Midbrain (tissue), 1 donor: ENCODE measurements at places on chromosomes 7 and 10.

- DNase-seq: no peak
Observed at GRCh38 chr10:109403551-109403950, 519.8 kb downstream of the XPNPEP1 start.

- DNase-seq: no peak
Observed at GRCh38 chr7:14687777-14688176, 214.8 kb downstream of the DGKB start.

DNA sequence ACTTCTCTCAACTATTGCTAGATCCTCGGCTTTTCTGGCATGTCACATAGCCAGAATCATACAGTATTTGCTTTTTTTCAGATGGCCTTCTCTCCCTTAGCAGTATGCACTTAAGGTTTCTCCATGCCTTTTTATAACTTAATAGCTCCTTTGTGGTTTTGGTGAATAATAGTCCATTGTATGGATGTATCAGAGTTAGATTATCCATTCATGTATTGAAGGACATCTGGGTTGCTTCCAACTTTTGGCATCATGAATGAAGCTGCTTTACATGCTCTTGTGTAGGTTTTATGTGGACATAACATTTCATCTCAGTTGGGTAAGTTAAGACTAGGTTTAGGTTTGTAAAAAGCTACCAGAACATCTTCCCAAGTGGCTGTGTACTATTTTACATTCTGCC, 4.6 kb downstream of the ATP5F1C start:
- DNase-seq: no peak

GRCh38 chr10:91162050-91162494, 58.4 kb upstream of the PCGF5 start:
- DNase-seq: no peak

DNA sequence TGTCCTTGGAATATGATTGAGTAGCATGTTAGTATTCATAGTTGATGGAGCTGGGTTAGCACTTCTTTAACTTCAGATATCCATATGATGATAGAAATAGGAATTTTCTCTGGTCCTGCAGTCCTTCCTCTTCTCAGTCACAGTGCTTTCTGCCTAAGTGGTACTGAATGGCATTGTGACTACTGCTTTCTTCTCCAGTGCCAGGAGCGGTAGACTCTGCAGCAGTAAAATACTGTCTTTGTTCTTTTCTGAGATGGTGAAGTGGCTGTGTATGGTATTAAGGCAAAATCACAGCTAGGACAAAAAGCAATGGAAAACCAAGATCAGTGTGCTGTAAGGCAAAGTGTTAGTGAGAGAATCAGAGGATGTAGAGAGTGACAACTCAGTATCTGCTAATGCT, 46.6 kb downstream of the C1GALT1 start:
- DNase-seq: peak; percentile 84

DNA sequence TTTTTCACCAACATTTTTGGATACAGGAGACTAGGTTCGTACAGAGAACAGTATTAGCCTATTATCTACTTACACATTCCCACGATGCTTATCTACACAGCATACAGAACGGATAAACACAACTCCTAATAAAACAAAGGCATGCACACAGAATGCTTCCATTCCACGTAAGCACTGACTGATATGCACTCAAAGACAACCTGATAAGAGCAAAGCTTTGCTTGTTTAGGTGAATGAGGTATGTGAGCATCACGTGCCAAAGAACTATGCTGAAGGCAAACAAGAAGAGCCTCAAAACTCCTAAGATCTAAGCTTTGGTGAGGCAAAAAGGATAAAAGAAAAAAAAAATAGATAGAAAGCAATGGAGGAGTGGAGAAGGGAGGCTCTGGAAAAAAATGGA, 413.5 kb upstream of the LRRN3 start:
- DNase-seq: no peak

DNA sequence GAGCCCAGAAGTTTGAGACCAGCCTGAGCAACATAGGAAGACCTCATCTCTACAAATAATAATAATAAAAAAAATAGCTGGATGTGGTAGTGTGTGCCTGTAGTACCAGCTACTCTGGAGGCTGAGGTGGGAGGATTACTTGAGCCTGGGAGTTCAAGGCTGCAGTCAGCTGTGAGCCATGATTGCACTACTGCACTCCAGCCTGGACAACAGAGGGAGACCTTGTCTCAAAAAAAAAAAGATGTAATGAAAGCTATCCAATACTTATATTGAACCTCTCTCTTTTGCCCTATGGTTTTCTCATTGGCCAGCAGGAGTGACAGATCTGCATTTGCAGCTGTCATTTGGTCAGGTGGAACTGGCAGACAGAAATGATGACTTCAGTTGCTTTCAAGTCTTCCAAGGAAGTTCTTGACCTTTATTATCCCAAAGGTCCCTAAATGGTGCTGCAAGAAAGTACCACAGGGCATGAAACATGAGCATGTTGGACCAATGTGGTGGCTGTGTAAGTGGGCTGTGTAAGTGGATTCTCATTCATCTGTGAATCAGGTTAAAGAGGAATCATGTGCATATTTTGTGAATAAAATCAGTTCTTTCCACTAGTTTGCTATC, 99.4 kb downstream of the CALD1 start:
- DNase-seq: no peak

- no peak for DNase-seq
Observed at GRCh38 chr7:94276795-94277194, 117.9 kb upstream of the COL1A2 start.

DNA sequence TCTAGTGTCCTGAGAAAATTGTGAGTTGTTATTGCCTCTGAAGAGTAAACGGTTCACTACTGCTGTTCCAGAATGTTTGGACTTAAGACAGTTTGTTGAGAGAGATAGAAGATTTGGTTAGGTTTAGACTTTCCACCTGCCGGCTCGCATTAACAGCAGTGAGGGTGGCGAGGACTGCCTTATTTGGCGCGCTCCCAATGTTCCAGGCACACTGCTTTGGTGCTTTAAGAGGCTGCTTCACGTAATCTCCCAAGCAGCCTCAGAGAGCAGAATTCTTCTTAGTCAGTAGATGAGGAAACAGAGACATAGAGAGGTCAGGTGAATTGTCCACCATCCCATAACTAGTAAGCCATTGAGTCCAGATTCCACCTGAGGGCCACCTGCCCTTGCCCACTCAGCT, 41.1 kb downstream of the GLRX3 start:
- DNase-seq: peak; percentile 10

GRCh38 chr7:2639181-2639681, 7.4 kb downstream of the TTYH3 start:
- peak; percentile 42 for DNase-seq

DNA sequence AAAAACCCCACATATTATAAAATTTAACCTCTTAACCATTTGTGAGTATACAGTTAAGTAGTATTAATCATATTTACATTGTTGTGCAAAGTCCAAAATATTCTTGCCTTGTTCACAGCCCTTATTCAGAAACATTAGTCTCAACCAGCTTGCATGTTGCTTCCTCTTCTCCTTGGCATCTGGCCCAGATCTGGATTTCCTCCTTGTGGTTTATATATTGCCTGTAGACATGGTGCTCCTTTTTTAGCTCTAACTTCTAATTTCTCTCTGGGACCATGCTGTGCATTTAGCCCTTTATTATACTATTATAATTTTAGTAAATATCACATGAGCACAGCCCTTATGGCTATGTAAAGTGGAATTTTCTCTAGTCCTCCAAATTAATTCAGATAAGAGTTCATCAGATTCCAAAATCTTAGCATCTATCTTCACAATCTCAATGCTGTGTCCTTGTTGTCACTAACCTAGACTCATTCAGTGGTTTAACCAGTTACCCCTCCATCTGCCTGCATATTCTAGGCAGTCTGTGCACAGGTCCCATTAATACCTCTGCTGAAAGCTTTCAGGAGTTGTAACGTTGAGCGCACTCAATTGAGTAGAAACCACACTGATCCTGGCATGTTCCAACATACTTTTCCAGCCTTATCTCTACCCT, 7.9 kb downstream of the CPED1 start:
- DNase-seq: peak; percentile 38

GRCh38 chr7:135991322-135991721, 14.2 kb upstream of the MTPN start:
- DNase-seq: no peak

GRCh38 chr10:16965344-16965616, 148.1 kb upstream of the RSU1 start:
- no peak for DNase-seq

GRCh38 chr7:37104822-37105518, 343.7 kb downstream of the ELMO1 start:
- DNase-seq: no peak

GRCh38 chr7:130227883-130228575, 20.4 kb downstream of the SSMEM1 start:
- DNase-seq: peak; percentile 48

GRCh38 chr7:47611045-47611511, 29.2 kb upstream of the TNS3 start:
- DNase-seq: no peak

- DNase-seq: no peak
Observed at GRCh38 chr7:266851-267840, 22.8 kb upstream of the FOXL3 start.

DNA sequence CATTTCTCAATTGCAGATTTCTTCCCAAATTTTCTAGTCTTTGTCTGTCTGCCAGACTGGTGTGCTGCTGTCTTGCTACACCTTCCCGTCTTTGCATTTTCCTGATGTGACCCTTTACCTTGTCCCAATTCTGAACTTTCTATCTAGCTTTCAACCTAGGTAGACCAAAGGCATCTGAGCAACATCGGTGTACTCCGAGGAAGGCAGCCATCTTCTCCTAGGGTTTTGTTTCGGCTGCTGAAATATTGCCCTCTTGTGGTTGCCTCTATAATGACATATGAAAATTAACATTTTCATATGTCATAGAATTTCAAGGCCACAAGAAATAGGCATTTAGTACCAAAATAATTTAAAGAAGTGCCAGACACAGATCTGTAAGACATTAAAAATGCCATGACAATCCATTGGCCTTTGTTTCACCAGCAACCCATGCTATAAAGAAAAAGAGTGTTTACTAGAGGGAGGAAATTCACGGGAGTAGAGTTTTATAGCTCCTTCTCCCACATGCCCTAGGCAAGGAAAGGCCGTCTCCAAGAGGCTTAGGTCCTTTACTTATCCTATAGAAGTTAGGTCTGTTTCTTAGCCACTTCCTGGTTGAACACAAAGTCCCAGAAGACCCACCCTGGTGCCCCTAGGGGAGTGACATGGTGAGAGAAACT, 23.4 kb downstream of the OR9A2 start:
- DNase-seq: peak; percentile 51

GRCh38 chr7:40095695-40096327, 38.6 kb downstream of the MPLKIP start:
- no peak for DNase-seq

GRCh38 chr10:110285501-110285900, 19.2 kb downstream of the SMNDC1 start:
- DNase-seq: no peak

- DNase-seq: no peak
Observed at GRCh38 chr7:85052056-85052737, 134.7 kb downstream of the SEMA3D start.

GRCh38 chr10:127398140-127398970, 150.8 kb upstream of the NPS start:
- DNase-seq: no peak

GRCh38 chr10:90920986-90921666, at the start of gene ANKRD1:
Gene ANKRD1, minus strand, starts transcription at chr10:90921087. Its CDS starts 60 bp downstream, at chr10:90921027.
- no peak for DNase-seq

DNA sequence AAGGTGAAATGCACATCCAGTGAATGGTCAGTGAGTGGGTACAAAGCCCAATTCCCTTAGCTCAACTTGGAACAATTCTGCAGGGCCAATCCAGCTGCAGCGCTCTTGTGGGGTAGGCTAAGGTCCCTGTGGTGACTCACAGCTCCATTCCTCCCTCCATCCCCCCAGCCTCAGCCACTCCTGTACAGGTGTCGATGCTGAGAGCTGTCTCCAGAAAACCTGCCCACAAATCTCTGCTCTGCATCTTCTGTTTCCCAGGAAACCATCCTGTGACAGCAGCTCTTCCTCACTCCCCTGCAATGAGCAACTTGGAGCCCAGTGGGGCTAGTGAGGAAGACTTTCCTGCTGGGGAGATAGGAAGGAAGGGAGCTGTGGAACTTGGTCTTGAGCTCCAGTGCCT, 244.7 kb upstream of the GPR26 start:
- DNase-seq: no peak

DNA sequence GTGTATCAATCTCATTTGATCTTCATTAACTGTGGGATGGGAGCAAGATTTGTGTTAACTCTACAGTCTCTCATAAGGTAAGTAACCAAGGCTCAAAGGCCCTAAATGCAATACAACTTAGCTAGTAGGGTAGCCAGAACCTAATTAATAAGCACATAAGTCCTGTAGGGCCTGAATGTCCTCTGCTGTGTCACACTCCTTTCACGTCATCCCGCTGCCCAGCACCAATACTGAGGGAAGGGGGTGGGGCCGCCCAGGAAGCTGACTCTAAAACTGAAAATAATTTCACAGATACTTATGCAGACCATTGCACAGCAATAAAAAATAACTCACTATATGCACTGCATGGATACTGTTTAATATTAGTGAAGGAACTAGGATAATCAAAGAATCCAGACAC, 13.7 kb downstream of the CCDC6 start:
- DNase-seq: no peak

DNA sequence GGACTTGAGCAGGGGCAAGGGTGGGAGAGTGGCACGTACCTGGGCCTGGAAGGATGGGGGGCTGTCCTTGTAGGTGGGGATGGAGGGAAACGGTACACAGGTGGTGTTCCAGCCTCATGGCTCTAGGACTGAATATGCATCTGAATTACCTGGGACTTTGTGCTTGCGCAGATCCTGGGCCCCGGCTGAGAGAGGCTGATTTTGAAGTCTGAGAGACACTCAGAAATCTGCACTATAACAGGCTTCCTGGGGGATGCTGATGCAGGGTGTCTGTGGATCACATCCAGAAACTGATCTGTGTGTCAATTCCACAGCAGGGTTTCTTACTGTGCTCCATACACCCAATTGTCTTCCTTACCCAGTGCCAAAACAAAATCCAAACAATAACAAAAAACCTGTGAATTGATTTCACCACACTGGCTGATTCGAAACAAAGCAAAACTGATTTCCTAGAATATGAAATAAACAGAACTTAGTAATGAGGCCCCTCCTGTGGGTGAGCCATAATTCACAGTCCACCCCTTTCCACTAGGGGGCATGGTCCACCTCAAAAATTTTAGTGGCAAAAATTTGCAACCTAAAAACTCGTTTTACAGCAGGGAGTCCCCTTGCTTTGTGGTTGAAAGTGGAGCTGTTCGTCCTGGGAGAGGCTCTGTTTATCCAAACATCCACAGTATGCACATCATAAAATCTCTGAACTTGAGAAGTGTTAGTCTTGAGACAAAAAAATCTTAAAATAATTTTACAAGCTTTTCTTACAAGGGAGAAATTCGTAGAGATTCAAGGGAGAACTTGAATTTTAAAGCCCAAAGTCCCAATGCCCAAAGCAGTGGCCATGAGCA, 32.0 kb upstream of the PLEKHA1 start:
- DNase-seq: peak; percentile 78

- DNase-seq: no peak
Observed at GRCh38 chr7:85392326-85392725, 205.5 kb upstream of the SEMA3D start.

DNA sequence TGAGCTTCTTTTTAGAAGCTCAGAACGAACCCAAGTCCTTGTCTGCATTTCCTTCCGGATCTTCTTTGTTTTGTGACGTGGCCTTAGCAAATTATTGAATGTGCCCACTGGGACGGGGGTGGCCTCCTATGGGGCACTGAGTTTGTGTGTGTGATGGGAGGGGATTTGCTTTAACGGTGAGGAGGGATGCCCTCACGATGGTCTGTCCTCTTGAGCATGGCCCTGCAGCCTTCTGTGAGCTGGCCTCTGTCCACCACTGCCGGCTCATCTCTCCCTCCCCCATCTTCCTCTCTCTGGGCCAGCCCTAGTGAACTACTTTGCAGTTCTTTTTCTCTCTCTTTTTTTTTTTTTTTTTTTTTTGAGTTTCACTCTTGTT, 62.9 kb upstream of the MKRN1 start:
- no peak for DNase-seq

GRCh38 chr7:26419198-26419597, 127.5 kb downstream of the SNX10 start:
- no peak for DNase-seq
